ENCODE measurements at places on chromosomes 7 and 10. TPM values are rescaled to one million over a fixed set of nuclear protein-coding genes. Genes with fewer than 3 reads are reported as not detected.
A peak's percentile ranks its signal among the peaks of the same experiment; 100 is the strongest.

DNA sequence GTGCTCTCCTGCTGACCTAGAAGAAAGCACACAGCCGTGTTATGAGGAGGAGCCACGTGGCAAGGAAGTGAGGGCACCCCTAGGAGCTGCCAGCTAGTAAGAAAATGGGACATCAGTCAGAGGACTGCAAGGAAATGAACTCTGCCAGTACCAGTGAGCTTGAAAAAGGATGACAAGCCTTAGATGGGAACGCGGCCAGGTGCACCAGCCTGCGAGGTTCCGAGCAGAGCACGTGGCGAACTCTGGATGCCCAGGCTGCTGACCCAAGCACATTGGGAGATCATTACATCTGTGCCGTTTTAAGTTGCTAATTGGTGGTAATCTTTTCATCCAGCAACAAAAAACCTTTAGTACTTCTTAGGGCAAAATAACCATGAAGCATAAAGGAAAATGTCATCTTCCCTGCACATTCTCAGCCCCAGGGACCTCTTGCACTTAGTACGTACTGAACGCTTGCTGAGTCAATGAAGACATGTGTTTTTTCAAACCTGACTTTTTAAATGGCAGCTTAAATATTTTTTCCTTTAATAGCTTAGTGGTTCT, 69.4 kb downstream of the AMZ1 start:
- DNase-seq = peak; percentile 51

GRCh38 chr10:111335826-111336225, 259.0 kb downstream of the ADRA2A start:
- DNase-seq = peak; percentile 1

DNA sequence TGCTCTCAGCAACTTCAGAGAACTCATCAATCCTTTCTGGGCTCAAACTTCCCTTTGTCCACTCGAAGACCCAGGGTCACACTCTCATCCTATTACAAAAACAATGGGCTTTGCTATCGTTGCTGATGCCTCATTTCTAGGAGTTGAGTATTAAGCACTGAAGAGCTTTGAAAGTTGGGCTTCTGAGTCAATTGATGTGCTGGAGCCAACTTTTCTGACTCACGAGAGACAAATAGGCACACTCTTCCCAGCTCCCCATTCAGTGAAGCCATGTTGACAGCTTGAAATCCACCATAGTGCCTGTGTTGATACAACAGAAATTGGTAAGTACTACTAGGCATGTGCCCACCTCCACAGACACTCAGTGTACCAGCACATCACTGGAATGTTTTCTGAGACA, 97.5 kb upstream of the PRSS58 start:
- no peak for DNase-seq

DNA sequence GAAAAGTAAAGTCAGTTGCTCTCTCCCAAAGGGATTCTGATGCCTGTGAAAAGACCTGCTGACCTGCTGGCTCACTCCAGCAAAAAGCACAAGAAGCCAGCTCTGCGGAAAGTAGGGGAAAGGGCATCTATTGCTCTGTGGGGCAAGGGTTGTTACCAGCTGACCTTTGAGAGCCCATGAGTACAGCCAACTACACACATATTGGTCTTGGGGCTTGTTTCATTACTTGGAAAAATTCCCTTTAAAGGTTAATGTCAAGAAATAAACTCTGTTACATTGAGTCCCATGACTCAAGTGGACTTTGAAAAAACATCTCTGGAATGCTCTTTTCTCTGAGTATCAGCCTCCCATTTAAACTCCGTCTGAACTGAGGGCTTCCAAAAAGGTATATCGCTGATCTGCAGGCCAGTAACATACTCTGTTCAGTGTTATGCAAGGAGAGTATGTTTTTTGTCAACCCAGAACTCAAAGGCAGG, 53.2 kb downstream of the PANK1 start:
- DNase-seq = no peak

DNA sequence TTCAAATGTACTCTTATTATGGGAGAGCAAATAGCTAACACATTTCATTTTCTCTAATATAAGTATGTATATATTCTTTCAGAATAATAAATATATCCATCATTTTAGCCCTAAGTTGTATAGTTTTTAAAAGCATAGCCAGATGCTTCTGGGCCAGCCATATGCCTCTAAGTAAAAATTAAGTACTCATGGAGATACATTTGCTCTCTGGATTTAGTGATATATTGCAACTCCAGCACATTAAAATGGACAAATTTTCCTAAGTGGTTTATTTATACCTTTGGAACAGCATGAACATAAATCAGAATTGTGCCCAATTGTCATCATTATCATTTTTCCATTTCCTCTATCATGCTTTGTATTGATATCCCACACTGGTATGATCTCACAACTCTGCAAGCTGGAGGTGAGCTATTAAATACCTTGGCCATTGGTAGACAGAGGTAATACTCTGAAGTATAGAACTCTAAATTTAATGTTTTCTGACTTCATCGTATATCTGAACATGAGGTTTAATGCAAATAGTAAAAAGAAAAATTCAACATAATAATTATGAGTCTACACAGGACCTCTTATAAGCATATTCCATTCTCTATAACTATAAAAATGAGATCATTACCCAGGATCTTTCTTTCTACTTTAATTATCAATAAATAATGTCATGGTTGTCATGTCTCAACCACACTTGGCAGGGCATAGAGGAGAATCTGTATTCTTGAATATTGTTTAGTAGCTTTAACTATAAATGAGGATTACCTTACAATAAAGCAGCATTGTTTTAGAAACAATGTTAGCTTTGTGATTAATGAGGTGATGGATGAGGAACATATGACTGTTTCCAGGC, 90.8 kb downstream of the AGMO start:
- no peak for DNase-seq

- no peak for DNase-seq
Observed at GRCh38 chr7:114720725-114721124, 201.2 kb upstream of the MDFIC start.

DNA sequence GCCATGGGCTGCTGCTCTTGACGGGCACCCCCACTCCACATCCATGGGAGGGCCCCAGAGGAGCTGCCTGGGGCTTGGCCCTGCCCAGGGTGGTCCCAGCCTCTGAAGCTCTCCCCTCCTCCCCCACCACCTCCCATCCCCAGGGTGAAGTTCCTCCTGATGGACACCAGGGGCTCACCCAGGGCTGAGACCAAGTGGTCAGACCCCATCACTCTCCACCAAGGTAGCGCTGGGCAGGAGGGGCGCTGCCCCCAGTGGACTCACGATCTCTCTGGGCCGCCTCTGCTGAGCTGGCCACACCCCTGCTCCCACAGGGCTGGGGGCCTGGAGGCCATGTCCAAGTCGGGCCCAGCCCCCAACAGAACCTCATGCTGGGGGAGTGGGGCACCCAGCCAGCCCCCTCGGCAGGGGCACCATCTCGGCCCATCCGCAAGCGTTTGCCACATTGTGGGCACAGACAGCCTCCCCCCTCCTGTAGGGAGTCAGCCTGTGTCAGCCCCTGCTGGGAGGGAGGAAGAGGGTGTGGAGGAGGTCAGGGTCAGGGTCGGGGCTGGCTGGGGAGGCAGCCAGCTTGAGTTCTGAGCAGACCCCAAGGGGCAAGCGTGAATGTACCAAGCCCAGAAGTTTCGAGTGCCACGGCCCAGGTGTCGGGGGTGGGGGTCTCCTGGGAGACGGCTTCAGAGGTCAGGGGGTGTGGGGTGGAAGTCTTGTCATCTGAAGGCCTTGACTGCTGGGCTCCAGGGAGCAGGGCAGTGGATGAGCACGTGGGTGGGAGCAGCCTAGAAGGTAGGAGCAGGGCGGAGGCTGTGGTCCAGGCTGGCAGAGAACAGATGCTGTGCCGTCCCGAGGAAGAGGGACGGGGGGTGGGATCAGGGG, 2.8 kb downstream of the UPK3B start:
- no peak for DNase-seq

- no peak for DNase-seq
Observed at GRCh38 chr10:80530816-80531215, 6.9 kb upstream of the SH2D4B start.

DNA sequence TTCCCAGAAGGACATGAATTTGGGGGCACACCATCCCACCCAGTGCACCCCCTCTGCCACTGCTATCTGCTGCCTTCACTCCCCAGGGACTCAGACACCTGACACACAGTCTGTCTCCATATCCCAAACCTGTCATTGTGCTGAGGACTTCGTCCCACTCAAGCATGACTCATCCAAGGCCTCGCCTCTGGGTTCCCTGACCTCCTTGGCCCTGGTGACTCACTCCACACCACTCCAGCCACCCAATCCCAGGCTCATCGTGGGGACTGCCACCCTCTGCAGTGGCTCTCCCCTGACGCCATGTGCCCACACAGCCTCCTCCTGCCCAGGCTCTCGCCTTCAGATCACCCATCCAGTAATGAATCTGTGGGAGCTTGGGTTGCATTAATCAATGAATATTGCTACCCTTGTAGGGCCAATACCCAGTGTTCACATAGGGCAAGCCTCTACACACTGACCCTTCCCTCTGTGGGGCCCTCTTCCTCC, 6.6 kb upstream of the INSIG1 start:
- no peak for DNase-seq

OPN1SW gene
- 2.8 TPM for polyA plus RNA-seq

ANKRD61 gene
- polyA plus RNA-seq = 0.86 TPM

OR2A5 gene
- polyA plus RNA-seq = not detected

CNTNAP2 gene
- 11.2 TPM for polyA plus RNA-seq

DOCK1 gene
- 37.5 TPM for polyA plus RNA-seq

ACSM6 gene
- not detected for polyA plus RNA-seq

TRIM50 gene
- polyA plus RNA-seq = 0.39 TPM

KCNIP2 gene
- polyA plus RNA-seq = 5.9 TPM

Measured in muscle of leg (tissue), 16 donors.